ENCODE measurements at places on chromosomes 7 and 10.

GRCh38 chr7:35411331-35411730 lies 157.4 kb upstream of the TBX20 start:
- no peak for DNase-seq

DNA sequence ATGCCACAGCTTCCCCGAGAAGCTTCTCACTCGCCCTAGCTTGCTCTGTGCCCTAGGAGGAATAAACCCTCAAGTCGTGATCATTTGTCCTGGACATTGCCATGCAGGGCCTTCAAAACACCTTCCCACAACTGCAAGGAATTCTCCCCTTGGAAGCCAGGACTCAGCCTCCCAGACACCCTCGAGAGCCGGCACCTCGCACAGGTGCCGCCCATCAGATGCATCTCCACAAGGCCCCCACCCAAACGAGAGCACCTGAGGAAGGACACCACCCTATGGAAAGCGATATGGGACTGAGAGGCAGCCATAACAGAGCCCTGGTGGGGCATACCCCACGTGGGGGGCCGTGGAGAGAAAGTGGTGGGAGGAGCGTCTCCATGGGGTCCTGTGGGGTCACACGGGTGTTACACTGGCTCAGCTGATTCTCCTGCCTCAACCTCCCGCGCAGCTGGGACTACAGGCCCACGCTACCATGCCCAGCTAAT lies 77.6 kb upstream of the FOXK1 start:
- no peak for DNase-seq

GRCh38 chr10:31977440-31978155 lies 49.0 kb upstream of the ARHGAP12 start:
- DNase-seq, result no peak

GRCh38 chr10:101237982-101238731 lies 8.9 kb upstream of the LBX1 start:
- DNase-seq, result no peak

GRCh38 chr10:1034758-1035157 lies 9.1 kb upstream of the IDI2 start:
- no peak for DNase-seq

- DNase-seq, result no peak
These were observed 256.3 kb downstream of the GRID1 start for GRCh38 chr10:86110156-86110786.

- DNase-seq, result no peak
These were observed 26.3 kb downstream of the CRCP start for GRCh38 chr7:66140924-66141323.

DNA sequence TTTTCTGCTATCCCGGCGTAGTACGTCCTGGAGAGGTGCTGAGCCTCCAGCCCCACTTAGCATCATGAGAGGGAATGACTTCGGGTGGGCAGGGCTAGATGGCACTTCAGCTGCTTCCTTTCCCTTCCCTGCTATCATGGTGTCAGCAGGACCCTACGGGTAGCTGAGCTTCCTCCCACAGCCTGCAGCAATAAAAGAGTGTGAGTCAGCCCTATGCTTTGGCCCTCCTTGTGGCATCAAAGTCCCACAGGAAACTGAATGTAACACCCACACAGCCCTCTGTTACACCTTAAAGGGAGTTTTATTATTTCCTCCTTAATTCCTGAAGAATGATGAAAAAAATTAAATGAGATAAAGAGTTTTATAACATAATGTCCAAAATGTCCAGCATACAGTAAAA lies 458.1 kb downstream of the RPS24 start:
- no peak for DNase-seq

DNA sequence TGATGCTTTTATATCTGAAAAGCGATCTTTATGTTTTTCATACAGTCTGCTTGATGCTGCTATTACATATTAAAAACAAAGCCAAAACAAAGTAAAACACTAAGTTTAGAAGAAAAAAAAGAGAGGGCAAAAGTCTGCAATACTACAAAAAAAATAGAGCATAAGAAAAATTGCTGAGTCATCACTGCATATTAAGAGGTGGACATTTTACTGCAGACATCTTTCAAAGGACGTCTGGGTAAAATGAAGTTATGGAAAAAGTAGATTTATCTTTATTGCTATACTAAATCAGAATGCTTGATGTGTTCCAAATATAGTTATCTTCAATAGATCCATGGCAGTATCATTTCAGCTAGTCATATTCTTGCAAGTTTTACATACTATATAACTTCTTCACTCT lies 172.0 kb downstream of the MAGI2 start:
- DNase-seq, result no peak

DNA sequence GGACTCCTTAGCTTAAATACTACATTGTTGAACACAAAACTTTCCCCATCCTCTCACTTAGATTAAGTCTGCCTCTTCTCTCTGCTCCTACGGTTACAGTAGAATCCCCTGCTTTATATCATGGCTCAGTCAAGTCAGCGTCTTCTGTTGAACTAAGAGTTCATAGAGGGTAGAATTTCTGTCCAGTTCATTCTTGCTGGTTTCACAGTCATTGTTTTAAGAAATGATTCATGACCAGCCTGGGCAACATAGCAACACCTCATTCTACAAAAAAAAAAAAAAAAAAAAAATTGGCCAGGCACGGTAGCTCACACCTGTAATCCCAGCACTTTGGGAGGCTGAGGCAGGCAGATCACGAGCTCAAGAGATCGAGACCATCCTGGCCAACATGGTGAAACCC lies 3.7 kb upstream of the ZFYVE27 start:
- DNase-seq, result no peak

DNA sequence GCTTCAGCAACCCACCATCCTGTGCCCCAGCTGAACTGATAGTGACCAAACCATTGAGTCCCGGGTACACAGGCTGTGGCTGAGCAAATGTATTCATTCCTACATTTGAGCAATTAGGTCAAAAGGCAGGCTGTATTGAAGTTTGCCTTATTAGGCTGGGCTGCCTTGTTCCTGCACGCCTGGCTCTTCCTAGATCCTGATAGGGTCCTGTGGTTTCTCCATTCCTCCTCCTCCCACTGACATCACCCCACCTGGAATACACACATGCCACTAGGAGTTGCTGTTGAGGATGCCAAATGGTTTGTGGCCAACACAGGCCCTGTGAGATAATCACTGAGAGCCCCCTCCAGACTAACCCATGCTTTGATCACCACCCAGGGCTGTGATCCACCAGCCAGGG lies 66.4 kb upstream of the FGFR2 start:
- no peak for DNase-seq

DNA sequence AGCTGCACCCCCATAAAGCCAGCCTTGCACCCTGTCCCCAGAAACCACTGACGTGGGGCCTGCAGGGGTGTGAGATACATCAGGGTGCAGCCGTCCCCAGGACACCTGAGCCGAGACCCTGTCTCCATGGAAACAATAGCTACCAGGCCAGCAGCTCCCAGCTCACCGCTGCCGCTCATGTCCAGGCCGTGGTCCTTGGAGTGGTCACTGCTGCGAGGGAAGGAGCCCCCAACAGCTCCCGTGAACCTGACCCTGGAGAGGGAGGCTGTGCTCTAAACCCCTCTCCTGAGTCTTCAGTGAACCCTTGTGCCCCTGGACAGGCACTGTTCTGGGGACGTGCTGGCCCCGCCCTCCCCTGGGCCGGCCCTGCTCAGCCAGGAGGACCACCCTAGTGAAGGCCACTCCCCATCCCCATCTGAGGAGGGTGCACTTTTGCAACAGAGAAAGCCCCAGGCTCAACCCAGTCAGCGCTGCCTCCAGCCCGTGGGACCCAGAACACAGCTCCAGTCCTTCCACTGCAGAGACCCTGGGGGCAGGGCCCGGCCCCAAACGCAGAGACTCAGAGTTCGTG lies 19.6 kb upstream of the INPP5A start:
- DNase-seq, result no peak

DNA sequence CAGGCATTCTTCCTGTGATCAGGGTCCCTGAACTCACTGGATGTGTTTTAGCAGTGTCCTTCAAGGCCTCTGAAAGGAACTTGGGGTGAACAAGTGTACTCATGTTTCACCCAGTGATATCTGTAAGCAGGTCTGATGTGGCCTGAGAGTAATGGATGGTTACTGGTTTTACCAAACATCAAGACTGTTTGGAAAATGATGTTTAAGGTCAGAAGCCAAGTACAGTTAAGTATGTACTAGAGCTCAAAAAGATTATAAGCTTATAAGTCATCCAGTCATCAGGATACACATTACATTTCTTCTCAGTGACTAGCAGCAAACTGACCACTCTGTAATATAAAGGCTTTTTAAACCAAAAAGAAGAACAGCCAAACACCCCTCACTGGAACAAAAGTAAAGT lies 79.8 kb upstream of the PTN start:
- no peak for DNase-seq

DNA sequence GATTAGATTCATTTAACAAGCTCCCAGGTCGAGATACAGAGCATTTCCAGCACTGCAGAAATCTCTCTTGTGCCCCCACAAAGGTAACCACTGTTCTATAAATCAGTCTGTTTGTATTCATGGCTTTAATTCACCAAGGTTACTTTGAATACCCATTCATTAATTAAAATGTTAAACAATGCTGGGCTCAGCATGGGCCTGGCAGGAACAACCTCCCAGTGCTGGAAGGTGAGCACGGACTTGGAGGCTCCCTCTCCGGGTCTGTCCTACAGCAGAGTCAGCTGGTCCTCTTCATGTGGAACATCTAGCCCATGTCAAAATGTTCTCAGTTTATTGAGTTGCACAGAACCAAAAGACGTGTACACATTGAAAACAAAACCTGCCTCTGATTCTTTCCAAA lies 15.6 kb upstream of the EFCAB10 start:
- DNase-seq, result no peak
